Activated CD4-positive, alpha-beta T cell treated with anti-CD3 and anti-CD28 coated beads, Interleukin-10, Interleukin-2, amounts not matched to agents 100 ng/mL and 50 ng/mL, durations not matched to agents 16 hours and 8 hours (primary cell): ENCODE measurements at places on chromosomes 2 and 18.

- no peak for DNase-seq
These were observed 148.6 kb downstream of the WDR7 start for GRCh38 chr18:56799756-56800155.

- DNase-seq: no peak
These were observed 104.6 kb upstream of the COL3A1 start for GRCh38 chr2:188869550-188869949.

- DNase-seq: no peak
These were observed 686.9 kb upstream of the NRXN1 start for GRCh38 chr2:51718881-51719280.

- no peak for DNase-seq
These were observed 28.0 kb downstream of the UBE2E3 start for GRCh38 chr2:181008407-181008806.

DNA sequence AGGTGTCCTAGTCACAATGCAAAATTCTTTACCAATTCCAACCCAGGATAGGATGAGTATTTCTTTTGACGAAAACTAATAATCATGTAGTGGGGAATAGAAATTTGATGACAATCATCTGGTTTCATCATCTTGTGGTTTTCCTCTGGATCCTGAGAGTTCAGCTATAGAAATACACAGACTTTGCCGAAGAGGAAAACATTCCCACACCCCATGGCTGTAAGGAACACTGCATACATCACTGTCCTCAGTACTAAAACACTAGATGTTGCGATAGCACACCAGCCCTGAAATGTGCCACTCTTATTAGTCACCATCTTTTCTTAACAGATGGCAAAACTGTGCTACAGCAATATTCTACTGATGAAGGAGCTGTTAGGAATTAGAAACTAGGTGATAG lies 29.4 kb downstream of the CERKL start:
- no peak for DNase-seq

DNA sequence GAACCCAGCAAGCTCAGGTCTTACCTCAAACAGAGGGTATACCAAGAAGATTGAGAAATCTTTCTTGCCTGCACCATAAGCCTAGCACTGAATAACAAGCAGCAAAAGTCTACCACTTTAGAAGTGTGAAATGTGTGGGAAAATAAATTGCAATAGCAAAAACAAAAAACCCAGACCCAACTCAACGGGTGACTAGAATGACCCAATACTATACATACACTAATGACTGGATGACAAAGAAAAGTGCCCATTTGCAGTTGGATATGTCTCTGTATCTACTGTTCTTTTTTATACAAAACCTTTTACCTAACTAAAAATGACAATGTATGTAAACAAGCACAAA lies 950.6 kb downstream of the TRIB2 start:
- no peak for DNase-seq

- DNase-seq: no peak
These were observed 102.7 kb downstream of the DYNC1I2 start for GRCh38 chr2:171789956-171790355.

DNA sequence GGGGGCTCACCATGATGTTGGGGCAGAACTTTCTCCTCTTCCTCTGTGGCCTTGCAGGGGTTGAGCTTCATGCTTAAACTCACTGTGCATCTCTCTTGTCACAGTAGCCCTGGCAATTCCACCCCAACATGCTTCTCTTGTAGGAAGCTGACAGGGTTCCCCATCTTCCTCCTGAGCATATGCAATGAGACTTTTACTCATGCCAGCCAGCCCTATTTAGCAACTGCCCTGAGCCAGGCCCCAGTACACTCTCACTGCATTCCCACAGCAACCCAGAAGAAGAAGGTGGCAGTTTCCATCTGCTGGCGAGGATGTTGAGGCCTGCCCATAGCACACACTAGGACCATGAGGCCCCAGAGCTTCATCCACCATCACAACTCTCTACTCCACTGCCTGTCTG lies 72.2 kb upstream of the TEX51 start:
- DNase-seq: no peak

DNA sequence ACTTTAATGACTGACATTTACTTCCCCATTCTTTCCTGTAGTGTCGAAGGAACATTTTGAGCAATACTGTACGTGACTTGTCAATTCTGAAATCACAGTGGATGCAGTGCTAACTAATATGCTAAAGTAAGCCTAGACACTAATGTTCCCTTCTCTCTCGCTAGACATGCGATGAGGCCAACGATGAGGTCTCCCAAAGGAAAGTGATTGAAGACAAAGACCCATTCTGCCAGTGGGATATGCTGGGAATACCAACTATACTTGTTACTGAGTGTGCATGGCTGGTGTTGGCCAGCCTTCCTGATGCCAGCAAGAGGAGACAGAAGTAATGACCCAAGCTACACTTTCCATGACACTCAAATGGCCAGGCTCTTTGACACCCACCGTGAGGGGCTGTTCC lies 2.5 kb upstream of the SERPINE2 start:
- no peak for DNase-seq

DNA sequence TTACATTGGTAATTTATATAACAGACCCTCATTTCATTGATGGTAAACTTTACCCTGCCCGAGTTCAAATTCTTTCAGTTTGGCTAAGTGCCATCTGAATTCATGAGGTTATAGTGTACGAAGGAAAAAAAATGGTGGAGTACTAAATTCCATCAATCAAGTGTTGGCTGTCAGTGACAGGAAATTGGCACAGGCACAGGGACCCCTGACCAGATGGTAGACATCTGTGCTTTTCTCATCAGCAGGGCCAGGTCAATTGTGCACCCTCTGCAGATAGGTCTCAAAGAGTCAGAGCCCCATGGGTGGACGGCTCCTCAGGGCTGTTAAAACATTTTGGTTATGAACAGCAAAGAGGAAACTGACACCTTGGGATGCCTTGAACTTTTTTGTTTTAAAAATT lies 439.2 kb downstream of the SETBP1 start:
- no peak for DNase-seq

DNA sequence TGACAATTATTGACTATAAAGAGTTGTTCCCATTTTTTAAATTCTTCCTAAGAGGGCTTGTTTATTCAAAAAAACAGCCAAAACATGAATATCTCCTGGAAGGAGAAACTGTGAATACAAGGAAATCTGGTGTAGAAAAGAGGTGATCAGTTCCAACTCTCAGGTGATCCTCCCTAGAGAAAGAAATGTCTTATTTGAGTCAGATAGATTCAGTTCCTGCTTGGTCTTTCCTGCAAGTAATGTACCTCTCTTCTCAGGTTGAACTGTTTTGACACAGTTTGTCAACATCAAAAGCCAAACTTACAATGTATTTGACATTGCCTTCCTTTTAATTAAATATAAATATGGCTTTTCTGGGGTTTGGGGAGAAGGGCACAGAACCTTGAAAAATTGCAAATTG lies 567.4 kb downstream of the ARHGAP15 start:
- peak; percentile 48 for DNase-seq

- DNase-seq: no peak
These were observed 389.5 kb downstream of the RND3 start for GRCh38 chr2:150097901-150098531.

DNA sequence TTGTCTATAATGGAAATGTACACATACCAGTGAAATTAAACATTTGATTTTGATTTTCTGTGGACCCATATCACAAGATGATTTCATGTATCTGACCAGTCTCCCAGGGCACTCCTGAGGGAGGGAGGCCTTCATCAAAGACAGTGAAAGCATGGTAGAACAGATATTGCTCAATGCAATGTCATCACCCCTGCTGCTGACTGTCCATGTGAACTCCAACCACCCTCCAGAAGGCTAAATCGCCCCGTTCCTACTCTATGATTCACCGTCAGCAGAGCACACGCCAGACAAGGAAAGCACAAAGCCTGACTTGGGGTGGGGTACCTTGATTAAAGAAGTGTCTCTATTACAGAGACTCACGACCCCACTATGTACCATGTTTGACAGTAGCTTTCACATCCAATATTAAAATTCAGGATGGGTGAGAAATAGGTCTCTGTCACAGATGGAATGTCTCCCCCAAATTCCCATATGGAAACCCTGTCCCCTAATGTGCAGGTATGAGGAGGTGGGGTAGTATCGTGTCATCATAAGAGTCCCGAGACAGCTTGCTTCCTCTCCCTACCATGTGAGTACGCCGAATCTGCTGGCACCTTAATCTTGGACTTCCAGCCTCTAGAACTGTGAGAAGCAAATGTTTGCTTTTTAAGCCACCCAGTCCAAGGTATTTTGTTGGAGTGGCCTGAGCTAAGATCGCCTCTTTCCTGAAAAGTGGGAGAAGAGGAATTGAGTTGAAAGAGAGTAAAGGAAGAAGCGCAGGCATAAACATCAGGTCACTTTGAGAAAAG lies 42.4 kb downstream of the CYB5A start:
- DNase-seq: no peak

DNA sequence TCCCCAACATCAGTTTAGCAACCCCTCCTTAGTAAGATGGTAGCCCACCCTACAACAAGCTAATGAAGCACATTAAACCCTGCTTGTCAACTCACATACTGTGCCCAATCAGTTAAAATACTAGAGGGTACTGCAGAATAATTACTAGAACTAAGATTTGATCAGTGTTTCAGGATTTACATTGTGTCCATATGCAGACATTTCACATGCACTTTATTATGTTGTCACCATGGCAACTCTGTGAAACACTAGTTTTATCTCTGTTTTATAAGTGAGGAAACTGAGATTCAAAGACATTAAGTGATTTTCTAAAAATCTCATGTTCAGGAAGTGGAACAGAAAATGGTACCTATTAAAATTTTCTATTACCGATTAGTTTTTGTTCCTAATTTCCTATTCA lies 61.7 kb downstream of the CYBRD1 start:
- no peak for DNase-seq

DNA sequence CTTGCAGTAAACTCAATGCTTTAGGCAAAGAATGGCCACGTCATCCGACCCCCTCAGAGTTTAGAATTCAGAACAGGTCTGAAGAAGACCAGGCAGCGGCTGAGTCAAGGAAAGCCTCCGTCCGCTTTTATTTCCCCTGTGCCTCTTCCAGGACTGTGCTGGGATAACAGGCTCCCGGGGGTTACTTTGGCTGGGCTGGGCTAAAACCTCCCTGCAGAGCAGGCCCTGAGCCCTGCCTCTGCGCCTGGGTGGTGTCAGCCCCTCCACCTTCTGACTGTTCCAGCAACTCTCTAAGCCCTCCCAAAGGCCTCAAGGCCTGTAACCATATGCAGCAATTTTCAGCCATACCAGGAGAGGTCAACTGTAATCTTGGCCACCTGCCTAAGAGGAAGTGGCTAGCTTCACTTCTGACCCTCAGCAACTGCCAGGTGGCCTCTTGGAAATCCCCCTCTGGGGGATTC lies 166.5 kb downstream of the RPIA start:
- peak; percentile 3 for DNase-seq

DNA sequence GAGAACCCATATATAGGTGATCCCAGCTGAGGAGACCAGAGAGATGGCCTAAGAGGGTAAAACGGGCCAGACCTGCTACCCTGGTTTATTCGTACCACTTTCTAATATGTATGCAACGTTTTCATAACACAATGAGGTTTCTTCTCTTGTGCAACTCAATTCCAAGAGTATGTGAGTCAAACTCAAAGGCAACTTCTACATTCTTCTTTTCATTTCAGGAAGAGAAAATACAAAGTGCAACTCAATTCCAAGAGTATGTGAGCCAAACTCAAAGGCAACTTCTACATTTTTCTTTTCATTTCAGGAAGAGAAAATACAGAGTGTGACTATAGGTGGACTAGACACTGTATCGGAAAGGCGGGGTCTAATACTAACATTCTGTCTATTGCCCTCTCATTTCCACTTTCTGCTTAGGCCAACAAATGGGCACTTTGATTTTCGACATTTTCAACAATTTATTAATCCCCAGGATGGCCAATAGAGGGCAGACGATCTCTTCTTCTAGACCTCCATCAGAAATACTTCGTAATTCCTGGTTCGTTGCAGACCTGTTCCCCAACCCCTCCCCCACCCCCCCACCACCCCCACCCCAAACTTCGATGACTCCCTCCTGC lies 3.7 kb upstream of the CRIM1 start:
- peak; percentile 42 for DNase-seq

DNA sequence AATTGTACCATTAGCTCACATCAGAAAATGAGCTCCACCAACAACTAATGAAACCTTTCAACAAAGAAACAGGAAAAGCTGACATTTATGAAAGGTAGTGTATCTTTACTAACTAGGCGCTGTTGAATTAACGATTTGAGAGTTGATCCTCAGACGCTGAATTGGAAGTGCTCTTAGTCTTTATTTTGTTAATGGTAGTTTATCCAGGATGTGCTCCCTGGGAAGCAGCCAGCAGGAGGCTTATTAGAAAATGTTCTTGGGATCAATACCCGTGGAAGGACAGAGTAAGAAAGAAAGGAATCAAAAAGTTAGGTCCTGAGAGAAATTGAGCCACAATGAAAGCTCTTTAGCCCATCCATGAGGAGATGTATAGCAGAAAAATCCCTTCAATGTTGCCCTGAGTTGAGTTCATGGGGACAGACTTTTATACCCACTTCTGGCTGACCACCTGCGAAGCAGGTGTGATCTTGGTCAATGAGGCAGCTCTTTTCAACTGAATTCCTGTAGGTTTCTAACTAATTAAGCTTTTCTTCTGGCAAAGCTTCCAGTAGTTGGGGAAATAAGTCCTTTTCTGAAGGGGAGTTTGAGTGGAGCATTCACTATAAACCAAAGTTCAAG lies 492.6 kb upstream of the REG3G start:
- DNase-seq: no peak

GRCh38 chr2:32291746-32292145 lies 14.0 kb downstream of the YIPF4 start:
- DNase-seq: no peak

- DNase-seq: no peak
These were observed 82.2 kb upstream of the ID2 start for GRCh38 chr2:8599421-8600242.

DNA sequence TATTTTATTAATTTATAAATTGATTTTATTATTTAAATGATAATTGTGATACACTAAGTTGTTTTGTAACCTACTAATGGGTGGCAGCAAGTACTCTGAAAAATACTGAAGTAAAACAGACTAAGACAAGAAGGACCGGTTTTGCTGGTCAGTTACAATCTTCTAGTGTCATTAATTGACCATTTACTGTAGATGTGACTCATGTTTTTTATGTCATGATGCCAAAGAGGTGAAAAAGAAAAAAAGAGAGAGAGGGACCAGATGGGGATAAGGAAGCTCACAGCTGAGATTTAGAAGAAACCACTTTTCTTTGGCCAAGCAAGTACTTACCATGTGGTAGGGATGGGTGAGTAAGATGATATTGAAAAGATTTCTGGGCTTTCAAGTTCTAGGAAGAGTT lies 955.8 kb upstream of the LRRTM1 start:
- DNase-seq: no peak

DNA sequence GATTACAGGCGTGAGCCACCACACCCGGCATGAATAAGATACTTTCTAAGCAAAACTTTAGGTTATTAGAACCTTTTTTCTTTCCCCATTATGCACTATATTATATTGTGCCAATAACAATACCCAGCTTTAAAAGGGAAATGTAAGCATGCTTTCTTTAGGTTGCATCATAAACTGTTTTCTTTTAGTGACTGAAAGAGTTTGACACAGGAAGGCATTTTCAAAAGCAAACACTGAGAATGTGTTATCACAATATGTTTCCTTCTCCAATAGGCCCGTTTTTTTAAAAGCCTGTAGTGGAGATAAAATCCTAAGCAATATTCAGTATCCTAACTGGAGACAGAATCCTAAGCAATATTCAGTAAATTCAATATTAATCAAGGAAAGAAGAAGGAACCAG lies 16.7 kb upstream of the EPB41L5 start:
- no peak for DNase-seq

GRCh38 chr2:72603481-72603880 lies 222.4 kb downstream of the EXOC6B start:
- no peak for DNase-seq
